ENCODE measurements at places on chromosomes 12 and 14. TPM values are rescaled to one million over a fixed set of nuclear protein-coding genes. Genes with fewer than 3 reads are reported as not detected.

ACAD10 gene
- 20.7 TPM for polyA plus RNA-seq

NKX2-8 gene
- not detected for polyA plus RNA-seq

EPS8 gene
- polyA plus RNA-seq: 45.0 TPM

SLC24A4 gene
- not detected for polyA plus RNA-seq

FGF6 gene
- not detected for polyA plus RNA-seq

PRR13 gene
- polyA plus RNA-seq: 95.7 TPM

FAM90A1 gene
- polyA plus RNA-seq: 0.09 TPM

- no peak for DNase-seq
Measured at GRCh38 chr12:114141921-114142564, 175.9 kb upstream of the RBM19 start.

- DNase-seq: no peak
Measured at GRCh38 chr14:93676416-93676958, 111.8 kb downstream of the PRIMA1 start.

- peak; percentile 72 for DNase-seq
Measured at GRCh38 chr14:59281609-59282377, 93.3 kb downstream of the DAAM1 start.

DNA sequence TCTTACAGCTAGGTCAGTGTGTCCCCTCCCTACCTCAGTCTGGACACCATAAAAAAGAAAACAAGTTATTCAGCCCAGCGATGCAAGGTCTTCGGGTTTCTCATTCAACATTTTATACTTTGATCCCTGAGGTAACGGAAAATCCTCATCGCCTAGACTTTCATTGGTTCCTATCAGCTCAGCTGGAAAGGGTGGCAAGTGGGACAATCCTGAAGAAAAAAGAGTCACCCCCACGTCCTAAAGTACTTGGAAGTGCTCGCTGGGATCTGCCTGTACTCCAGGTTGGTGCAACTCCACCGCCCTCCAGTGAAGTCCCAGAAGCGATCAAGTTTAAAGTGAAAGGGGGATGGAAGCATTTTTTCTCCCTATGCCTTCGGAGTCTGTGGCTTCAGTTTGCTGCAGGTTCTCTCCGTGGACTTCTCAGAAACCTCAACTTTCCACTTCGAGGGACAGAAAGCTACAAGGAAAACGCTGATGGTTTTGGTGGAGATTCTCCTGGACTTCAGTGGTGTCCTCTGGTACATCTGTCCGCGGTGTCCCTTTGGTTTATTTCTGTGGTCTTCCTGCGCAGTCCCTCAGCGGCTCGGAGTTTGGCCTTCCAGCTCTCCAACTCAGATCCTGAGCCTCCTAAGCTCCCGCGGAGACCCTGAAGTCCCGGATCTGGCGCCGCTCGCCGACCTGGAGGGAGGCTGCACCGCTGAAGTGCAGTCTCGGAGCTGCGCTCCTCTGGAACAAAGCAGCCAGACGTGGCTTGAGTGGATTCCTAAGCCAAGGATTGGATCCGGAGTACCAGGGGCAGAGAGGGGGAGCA is 1.8 kb upstream of the LRFN5 start:
- DNase-seq: peak; percentile 86

DNA sequence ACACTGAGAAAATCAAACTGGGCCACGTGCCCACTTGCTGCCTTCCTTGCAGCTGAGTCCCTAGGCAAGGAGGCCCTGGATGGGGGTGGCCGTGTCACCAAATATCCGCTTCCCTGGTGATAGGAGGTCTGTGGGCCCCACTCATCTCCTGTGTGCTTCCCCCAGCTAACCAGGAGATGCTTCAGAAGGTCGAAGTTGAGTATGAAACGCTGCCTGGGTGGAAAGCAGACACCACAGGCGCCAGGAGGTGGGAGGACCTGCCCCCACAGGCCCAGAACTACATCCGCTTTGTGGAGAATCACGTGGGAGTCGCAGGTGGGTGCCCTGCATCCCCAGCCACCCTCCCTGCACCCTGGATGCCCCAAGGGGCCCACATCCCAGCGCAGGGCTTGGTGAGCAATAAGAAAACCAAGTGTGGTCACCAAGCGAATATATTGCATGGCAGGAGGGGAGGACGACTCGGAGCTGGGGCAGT is 6.8 kb upstream of the SIVA1 start:
- DNase-seq: no peak

DNA sequence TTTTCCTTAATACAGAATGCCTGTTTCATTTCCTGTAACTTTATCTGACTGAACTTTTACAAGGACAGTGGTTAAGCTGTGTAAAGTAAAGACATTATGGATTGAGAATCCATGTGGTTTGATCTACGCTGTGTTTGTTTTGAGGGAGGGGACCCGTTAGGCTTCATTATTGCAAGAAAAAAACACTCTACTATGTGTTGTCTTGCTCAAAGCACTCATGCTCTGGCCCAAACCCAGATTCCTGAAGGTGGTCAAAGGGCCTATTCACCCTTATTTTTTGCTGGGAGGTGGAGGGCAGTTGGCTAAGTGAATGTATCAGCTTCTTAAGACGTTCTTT is 11.9 kb downstream of the RNF10 start:
- no peak for DNase-seq

GRCh38 chr12:68043435-68043834 is 54.2 kb downstream of the IFNG-AS1 start:
- no peak for DNase-seq

GRCh38 chr14:95331708-95332408 is 12.2 kb upstream of the CLMN start:
- no peak for DNase-seq

- DNase-seq: no peak
Measured at GRCh38 chr14:76687611-76688382, 73.5 kb upstream of the VASH1 start.

- no peak for DNase-seq
Measured at GRCh38 chr14:75442166-75442565, 14.3 kb downstream of the JDP2 start.

- peak; percentile 52 for DNase-seq
Measured at GRCh38 chr12:46153268-46153872, 115.5 kb downstream of the SLC38A1 start.

GRCh38 chr12:68850390-68850789 is 42.4 kb downstream of the MDM2 start:
- DNase-seq: no peak

- no peak for DNase-seq
Measured at GRCh38 chr14:89794096-89794495, 160.4 kb downstream of the EFCAB11 start.

DNA sequence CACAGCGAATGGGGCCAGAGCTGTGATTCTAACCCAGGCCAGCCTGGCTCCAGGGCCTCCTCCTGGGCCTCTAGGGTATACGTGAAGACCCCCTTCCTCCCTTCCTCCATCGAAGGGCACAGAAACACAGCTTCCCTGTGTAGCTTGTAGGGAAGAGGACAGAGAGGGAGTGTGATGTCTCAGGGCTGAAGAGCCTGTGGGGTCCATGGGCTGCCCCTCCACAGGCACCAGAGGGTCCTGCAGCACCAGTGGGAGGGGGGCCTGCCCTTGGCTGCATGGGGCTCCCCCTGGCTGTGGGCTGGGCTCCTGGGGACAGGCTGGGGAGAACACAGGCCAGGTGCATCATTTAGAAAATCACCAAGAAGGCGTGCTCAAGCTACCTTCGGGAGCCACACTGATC is 178.5 kb downstream of the CALM1 start:
- no peak for DNase-seq

- no peak for DNase-seq
Measured at GRCh38 chr12:45827974-45828373, 98.5 kb downstream of the ARID2 start.

- no peak for DNase-seq
Measured at GRCh38 chr12:113609692-113610469, 138.2 kb upstream of the LHX5 start.

GRCh38 chr12:16012117-16012516 is 101.0 kb downstream of the DERA start:
- DNase-seq: peak; percentile 61

DNA sequence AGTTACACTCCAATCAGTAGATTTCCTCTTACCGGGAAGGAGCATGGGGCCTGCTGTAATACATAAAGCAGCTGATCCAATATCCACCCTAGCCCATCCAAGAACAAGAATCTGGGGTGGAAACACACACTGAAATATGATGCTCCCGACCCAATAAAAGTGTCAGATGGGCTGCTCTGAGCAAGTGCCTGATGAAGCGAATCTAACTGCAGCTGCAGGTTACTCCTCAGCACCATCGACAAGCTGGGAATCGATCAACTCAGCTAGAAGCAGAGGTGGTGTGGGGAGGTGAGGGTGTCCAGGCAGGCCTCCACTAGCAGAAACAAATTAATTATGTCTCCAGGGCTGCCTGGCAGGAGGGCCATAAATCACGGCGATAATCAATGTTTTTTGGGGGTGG is 64.0 kb upstream of the WSCD2 start:
- no peak for DNase-seq

DNA sequence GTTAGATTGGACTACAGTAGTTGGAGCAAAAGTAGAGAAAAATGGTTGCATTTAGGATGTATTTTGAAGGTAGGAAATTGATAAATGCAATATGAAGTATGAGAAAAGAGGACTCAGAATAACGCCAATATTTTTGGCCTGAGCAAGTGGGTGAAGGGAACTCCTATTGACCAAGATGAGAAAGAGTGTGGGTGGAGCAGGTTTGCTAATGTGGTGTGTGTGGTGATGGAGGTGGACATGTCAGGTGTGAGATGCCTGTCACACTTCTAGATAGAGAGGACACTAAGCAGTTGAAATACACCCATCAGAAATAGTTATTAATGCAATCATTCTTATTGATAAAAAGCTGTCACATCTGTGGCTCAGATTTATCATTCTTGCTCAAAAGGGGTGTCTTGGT is 7.3 kb downstream of the GUCY2C start:
- DNase-seq: no peak
